ENCODE measurements at places on chromosomes 4 and X.
A peak's percentile ranks its signal among the peaks of the same experiment; 100 is the strongest.

DNA sequence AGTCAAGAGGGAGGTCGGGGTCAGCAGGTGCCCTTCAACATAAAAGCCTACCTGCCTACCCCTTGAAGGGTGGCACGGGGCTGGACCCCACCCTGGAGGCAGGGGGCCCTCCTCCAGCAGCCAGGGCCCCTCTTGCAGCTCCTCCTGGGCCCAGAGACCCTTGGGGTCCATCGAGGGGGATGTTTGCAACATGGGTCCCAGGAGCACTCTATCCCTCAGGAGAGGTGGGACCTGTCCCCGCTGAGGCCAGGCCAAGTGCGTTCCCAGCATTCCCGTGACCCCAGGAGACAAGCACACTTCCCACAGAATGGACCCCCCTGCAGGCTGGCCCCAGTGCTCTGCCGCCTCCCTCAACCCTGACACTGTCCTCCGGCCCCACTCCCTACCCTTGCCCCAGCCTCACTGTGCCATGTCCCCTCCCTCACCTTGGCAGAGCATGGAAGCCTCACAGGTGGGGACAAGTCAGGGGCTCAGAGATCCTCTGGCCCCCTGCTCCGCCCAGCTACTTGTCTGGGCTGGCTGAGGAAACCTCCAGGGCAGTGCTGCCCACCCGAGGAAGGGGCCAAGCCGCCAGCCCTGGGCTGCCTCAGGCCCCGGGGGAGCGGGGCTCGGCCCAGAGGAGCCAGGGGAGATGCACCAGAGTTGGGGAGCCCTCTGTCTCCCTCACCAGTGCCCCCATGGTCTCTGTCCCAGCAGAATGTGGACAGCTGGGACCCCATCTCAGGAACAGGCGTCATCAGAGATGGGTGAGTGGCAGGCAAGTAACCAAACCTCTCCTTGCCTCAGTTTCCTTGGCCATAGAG lies 2.2 kb downstream of the MXD4 start:
- DNase-seq, result no peak

DNA sequence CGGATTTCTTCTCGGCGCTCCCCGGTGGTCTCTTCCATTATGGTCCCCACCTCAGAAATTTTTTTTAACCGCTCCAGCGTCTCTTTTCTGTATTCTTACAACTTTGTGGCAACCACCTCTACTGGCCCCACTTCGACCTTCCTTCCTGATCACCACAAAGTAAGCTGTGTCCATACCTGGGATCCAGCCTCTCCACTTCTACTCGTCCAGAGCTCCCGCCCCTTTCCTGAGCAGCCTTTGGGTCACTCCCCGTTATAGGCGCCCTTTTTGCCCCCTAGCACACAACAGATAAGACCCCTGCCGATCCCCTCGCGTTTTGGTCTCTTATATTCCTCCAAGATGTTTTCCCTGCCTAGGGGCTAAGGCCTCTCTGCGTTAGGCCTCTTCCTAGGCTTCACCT lies 557 bp downstream of the PIGG start:
- no peak for DNase-seq

- no peak for DNase-seq
Measured at GRCh38 chrX:73126240-73126639, 46.9 kb upstream of the PABPC1L2A start.

DNA sequence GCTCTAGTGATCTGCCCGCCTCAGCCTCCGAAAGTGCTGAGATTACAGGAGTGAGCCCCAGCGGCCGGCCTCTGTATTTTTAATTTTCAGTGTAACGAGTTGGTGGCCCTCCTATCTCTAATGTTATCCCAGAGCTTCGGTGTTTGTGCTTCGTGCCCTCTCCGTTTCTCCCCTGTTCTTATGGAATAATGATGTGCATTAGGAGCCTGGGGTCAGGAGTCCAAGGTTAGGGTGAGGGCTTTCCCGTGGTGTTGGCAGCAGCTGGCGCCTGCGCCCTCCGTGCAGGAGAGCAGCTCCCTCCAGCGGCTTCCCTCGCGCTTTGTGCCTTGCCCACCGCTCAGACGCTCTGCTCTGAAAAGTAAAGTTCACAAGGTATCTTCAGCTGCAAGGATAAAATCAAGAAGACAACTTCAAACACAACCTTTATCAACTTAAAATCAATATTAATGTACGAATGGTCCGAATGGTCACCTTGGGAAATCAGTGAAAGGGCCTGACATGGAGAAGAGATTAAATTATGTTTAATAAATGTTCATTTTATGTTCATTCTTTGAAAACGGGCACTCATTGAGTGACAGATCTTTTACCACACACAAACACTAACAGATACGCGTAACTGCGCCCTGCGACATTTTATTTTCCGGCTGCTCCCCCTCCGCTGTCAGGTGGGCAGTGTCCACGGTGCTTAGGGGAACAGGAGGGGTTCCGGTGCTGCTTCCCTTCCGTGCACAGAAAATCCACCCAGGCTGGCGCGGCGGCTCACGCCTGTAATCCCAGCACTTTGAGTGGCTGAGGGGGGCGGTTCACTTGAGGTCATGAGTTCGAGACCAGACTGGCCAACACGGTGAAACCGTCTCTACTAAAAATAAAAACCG lies 62.4 kb downstream of the TRAPPC11 start:
- DNase-seq, result peak; percentile 44

DNA sequence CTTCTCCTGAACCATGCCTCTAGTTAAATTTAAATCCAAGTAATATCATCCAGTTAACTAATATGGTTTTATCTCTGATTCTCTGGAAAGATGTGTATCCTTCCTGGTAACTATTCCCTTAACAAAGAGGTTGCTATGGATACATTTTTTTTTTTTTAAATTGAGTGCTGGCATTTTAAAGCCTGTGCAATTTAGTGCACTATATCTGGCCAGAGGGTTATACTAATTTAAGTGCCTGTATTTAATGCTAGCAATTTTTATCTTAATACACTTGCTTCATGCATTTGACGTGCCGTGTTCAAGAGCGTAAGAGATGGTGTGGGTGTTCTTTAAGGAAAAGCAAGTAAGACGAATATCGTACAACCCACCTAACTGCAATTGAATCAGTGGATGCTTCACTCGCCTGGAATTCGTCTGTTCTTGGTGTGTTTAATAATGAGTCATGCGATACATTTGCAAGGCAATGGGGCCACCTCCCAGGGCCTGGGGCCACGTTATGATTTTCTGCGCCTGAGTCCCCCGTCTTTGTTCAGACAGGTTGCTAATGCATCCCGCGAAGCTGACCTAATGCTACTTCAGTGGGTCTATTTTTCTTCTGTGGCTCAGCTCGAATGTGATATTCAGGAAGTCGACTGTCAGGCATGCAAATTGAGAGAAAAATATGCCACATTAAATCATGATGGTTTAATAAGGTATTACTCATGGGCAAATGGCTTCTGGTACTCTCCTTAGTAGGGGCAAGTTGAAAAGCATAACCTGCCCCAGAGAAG lies 14.2 kb upstream of the MID1 start:
- DNase-seq, result no peak

DNA sequence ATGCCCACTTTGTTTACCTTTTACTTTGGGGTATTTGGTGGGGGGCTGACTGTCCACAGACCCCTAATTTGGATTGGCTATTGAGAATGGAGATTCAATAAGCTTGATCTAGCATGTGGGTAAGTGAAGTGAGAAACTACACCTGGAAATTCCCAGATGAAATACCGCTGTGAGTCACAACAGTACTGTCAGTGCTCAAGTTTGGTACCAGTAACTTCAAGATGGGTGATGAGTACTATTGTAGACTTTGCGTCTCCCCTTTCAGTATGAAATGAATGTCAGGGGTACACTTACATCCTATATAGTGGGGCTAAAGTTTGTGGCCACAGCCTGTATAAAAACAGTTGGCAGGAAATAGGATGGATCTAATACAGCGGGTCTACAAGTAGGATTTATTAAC lies 33.3 kb downstream of the HMGN5 start:
- DNase-seq, result no peak

GRCh38 chr4:126725906-126726305 lies 906.9 kb upstream of the INTU start:
- no peak for DNase-seq

- DNase-seq, result peak; percentile 0
Measured at GRCh38 chrX:134718966-134719317, 60.7 kb upstream of the PLAC1 start.

GRCh38 chr4:19596342-19596741 lies 655.4 kb upstream of the SLIT2 start:
- no peak for DNase-seq

DNA sequence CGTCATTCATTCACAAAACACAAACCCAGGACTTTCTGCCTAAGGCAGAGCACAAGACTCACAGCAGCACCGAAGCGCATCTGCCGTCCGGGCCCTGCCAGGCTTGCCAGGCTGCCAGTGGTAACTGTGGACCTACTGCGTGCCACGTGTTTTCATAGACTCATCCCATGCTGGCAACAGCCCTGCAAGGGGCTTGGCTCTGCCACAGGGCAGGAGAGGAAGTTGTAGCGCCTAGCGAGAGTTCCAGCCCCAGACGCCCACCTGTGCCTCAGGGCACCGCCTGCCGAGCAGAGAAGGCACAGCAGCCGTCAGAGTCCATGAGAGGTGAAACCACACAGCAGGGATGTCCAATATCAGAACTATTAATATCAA lies 18.9 kb upstream of the MRFAP1 start:
- DNase-seq, result no peak

GRCh38 chr4:13248621-13249298 lies 235.4 kb downstream of the RAB28 start:
- DNase-seq, result no peak

DNA sequence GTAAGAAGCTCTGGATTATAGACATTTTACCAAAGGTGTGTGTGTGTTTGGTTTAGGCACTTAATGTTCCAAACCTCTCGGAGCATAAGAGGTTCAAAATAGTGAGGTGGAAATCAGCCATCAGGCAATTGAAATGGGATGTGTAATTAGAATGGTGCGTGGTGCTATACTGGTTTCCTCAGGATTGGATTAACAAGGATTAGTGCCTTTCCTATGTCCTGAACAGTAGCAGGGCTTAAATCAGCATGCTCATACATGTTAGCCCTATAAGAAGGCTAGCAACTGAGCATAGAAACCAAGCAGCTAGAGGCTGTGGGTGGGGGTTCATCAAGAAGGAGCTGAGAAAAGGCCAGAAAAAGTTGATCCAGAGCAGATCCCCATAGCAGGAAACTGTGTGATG lies 256.8 kb upstream of the CXXC4 start:
- no peak for DNase-seq

DNA sequence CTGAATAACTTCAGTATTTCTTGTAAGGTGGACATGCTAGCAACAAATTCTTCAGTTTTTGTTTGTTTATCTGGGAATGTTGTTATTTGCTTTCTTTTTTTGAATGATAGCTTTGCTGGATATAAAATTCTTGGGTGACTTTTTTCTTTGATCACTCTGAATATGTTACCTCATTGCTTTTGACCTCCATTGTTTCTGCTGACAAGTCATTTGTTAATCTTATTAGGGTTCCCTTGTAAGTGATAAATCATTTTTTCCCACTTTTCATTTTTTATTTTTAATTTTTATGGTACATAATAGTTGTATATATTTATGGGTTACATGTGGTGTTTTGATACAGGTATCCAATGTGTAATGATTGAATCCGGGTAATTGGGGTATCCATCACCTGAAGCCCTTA lies 6.7 kb upstream of the RAB39B start:
- DNase-seq, result no peak

DNA sequence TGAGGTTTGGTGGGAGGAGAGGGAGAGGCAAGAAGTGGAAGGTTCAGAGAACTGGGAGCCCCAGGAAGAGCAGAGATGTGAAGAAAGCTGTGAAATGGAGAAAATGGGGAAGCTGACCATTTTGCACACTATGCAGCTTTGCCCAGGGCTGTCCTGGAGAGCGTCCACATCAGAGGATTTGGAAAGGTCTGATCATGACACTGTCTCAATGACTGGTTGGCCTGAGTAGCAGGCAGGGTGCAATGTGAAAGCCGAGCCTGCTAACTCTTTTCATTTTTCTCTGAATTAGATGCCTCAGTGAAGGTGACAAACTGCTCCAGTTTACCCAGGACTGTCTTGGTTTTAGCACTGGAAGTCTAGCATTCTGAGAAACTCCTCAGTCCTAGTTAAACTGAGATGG lies 330.1 kb upstream of the RPS6KA3 start:
- DNase-seq, result no peak

- no peak for DNase-seq
Measured at GRCh38 chrX:136899221-136899620, 18.7 kb upstream of the RBMX start.

GRCh38 chr4:8182858-8183725 lies 16.0 kb upstream of the SH3TC1 start:
- DNase-seq, result no peak

DNA sequence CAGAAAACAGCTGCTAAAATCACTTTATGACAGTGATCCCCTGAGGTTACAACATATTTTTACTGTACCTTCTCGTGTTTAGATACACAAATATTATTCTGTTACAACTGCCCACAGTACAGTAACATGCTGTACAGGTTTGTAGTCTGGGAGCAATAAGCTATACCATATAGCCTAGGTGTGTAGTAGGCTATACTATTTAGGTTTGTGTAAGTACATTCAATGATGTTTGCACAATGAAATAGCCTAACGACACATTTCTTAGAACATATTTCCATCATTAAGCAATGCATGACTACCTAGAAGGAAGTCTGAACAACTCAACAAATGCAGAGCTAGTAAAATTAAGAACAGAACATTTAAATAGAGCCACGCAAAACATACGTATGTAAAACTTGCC lies 112.7 kb downstream of the ZAR1 start:
- no peak for DNase-seq

GRCh38 chr4:25884031-25884782 lies 21.4 kb upstream of the SEL1L3 start:
- DNase-seq, result no peak

DNA sequence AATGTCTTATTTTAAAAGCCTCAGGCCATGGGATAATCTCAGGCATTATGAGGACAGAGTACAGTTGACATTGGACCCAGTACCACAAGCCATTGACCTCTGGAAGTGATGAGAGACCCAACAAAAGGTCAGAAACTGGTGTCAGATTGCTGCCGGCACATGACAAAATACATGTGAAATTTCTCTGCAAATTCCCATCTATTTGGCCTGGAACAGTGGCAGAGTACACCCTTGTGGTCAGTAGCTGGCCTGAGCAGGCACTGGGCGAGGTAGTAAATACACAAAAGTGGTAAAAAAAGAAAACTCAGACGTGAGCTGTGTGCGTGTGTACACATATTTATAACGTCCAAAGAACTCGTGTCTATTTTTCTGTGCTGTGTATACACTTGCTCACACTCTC lies 155.5 kb downstream of the DHX15 start:
- DNase-seq, result no peak

- no peak for DNase-seq
Measured at GRCh38 chr4:174316546-174316945, 32.8 kb downstream of the CEP44 start.

DNA sequence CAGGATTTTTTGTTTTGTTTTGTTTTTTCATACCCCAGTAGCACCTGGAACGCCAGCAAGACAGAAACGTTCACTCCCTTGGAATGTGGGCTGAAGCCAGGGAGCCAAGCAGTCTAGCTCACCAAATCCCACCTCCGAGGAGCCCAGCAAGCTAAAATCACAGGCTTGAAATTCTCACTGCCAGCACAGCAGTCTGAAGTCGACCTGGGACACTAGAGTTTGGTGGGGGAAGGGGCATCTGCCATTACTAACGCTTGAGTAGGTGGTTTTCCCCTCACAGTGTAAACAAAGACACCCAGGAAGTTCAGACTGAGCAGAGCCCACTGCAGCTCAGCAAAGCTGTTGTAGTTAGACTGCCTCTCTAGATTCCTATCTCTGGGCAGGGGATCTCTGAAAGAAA lies 99.6 kb upstream of the FGF16 start:
- DNase-seq, result no peak

GRCh38 chr4:20378181-20378580 lies 126.5 kb downstream of the SLIT2 start:
- DNase-seq, result no peak

Measured in CD4-positive, alpha-beta T cell treated with Interleukin-15 for 4 hours (primary cell).